ENCODE measurements at places on chromosomes 7 and 10.

GRCh38 chr7:67542916-67543315, 546.3 kb downstream of the TYW1 start:
- no peak for DNase-seq

- DNase-seq = no peak
Observed at GRCh38 chr7:2190531-2190930, 42.2 kb downstream of the MAD1L1 start.

GRCh38 chr10:3067859-3068179, 471 bp downstream of the PFKP start:
- no peak for DNase-seq

GRCh38 chr7:2023877-2024566, 208.7 kb downstream of the MAD1L1 start:
- DNase-seq = no peak

DNA sequence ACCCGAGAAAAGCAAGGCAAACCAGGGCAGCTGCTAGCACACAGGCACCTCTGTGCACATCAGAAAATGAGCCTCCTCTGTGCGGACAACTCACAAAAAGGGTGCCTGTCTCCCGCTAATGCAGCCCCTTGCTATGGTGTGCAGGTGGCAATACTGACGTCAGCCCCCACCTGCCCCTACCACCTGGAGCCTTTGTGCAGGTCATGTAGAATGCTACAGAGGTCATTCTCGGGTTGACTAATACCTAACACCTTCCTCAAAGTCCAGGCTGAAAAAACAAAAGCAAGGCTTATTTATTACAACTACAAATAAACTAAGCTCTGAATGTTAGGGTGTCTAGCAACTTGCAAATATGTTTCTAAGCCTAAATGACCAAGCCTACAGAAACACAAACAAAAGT, 13.9 kb downstream of the PIP4K2A start:
- DNase-seq = no peak

GRCh38 chr7:85018498-85018897, 168.4 kb downstream of the SEMA3D start:
- DNase-seq = no peak

DNA sequence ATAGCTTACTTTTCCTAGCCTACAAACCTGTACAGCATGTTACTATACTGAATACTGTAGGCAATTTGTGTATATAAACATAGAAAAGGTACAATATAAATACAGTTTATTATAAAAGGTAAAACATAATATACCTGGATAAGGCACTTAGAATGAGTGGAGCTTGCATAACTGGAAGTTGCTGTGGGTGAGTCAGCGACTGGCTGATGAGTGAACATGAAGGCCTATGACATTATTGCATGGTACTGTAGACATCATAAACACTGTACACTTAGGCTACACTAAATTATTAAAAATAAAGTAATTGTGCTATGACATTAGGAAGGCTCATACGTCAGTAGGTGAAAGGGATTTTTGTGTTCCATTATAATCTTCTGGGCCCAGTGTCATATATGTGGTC, 228.8 kb downstream of the HDAC9 start:
- no peak for DNase-seq

DNA sequence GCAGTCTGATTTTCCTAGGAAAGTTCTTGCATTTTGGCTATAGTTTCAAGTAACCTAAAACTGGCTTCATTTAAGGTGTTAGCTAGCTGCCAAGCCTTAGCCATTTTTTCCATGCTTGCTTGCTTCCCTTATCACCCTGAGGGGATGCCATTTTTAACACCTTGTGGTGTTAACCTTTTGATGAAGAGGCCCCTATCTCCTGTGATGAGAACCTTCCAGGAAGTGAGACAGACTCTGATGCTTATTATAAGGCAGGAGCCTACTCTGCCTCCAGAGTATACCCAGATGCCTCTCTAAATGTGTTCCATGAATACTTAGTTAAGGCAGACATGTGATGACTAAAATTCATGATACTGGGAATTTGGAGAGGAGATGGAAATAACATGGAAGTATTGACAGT, 4.9 kb upstream of the VWA2 start:
- no peak for DNase-seq

DNA sequence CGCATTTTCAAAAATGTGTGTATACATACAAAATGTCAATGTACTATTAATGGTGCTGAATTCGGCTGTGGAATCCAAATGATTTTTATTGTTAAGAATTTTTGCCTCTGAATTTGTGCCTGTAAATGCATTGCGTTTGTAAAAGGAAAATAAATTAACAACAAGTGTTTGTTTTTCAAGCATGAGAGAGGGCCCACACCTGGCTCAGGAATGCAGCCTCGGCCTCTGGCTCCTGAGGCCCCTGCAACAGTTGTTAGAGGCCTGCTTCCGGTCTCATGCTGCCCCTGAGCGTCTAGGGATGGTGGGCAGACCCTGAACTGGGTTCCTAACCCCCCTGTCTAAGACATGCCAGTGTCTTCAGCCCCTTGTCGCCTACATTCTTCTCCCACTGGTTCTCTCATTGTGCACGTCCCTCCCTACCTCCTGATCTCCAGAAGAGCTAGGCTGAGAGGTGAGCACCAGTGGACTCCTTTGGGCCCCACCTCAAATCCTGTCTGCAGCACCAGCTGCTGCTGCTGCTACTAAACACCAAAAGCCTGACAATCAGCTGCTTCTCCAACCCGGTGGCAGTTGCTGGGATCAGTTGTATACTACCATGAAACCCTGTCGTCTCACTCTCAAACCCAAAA, 1.9 kb upstream of the BTBD16 start:
- DNase-seq = no peak

- DNase-seq = no peak
Observed at GRCh38 chr10:109988212-109988596, 19.6 kb upstream of the ADD3 start.
